Right lung (tissue), 10 donors: ENCODE measurements at places on chromosomes 12 and 14. TPM values are rescaled to one million over a fixed set of nuclear protein-coding genes. Genes with fewer than 3 reads are reported as not detected.

DNA sequence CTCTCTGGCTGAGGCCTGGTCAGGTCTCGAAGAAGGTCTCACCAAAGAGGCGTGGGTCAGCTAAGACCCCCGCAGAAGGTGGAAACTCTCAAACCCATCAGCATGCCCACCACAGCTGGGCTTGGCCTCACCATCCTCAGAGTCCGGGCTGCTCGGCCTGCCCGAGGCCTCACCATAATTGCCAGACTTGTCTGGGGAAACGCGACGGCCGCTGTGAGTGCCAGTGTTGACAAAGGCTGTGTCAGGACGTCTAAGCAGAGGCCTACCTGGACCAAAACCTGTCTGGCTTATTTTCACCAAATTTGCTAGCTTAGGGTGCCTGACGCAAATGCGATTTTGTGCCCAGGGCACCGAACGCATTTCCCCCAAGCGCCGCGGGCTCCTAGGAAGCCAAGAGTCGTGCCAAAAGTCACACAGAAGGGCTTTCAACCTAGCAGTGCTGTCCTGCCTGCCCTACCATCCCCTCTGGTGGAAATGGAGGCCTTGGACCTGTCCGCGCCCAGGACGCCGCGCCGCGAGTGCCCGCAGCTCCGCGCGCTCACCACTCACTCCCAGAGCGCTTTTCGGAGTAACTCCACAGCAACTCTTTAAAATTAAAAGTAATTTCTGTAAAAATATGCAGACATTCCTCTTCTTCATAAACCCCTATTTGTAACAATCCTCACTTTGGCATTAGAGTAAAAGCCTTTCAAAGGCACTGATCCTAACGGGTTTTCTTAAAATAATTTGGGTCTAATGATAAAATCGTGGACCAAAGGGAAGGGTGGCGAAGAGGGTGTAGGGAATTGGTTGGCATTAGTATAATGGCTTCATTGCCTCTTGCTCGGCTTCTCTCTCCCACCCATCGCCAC lies 1.2 kb upstream of the ALX1 start:
- DNase-seq: no peak

GDF11 gene
- 14.0 TPM for polyA plus RNA-seq

- no peak for DNase-seq
These were observed 2.3 kb upstream of the FOXJ2 start for GRCh38 chr12:8030189-8030588.

NFATC4 gene
- 88.3 TPM for polyA plus RNA-seq

DNA sequence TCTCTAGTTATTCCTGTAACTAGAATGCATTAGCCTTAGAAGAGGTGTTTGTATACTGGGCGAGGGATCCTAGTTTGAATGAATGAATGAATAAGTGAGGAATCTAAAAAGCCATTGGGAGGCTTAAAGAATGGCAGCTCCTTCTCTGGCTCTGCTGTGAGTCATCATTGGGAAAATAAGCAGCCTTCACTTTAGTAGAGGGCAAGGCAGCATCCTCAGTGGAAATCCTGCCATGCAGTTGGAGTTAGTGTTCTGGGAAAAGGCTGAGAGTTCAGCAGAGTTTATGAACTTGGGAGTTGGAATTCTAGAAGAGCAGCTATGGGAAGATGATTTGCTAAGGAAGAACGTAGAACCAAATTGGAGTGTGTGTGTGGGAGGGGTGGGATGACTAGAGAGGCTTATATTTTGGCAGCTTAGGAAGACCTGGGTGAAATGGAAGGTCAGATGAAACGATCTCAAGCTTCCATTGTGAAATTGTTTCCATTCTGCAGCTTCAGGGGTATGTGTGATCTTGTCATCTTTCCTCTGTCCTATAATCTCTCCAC lies 120.8 kb downstream of the PTCSC3 start:
- no peak for DNase-seq
